ENCODE measurements at places on chromosomes 2 and 18.

DNA sequence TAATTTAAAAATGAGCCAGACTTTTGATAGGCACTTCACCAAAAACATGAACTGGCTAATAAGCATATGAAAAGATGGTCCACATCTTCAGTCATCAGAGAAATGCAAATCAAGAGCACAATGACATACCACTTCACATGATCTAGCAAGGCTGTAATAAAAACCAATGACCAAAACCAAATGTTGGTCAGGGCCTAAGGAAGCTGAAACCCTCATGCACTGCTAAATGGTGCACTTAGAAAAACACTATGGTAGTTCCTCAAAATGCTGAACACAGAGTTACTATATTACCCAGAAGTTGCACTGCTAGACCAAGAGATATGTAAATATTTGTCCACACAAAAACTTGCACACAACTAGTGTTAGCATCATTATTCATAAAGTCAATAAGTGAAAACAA is 504.9 kb upstream of the SOX11 start:
- no peak for DNase-seq

DNA sequence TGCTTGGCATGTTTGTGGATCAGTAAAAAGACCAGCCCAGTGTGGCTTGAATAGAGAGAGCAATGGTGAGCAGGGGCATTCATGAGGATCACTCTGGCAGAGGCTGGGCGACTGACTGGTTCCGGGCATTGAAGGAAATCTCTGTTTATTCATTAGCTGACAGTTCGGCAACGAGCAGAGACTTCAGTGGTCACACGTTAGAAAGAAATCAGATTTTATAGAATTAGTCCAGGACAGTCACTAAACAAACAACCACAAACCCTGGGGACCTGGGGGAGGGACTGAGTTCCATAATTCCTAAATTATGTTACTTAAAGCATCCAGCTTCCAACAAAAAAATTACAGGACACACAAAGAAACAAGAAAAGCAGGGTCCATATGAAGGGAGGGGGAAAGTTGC is 72.5 kb downstream of the NOL10 start:
- DNase-seq, result no peak

DNA sequence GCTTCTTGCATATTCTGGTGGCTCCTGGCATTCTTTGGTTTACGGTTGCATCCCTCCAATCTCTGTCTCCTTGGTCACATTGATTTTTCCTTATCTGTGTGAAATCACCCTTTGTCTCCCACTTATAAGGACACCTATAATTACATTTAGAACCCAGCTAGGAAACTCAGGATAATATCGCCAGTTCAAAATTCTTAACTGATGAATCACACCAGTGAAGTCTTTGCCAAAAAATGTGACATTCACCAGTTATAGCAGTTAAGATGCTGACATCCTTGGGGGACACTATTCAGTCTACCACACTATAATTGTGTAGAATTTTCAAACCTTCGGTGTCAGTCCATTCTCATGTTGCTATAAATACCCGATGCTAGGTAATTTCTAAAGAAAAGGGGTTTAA is 320.2 kb downstream of the TMX3 start:
- no peak for DNase-seq

DNA sequence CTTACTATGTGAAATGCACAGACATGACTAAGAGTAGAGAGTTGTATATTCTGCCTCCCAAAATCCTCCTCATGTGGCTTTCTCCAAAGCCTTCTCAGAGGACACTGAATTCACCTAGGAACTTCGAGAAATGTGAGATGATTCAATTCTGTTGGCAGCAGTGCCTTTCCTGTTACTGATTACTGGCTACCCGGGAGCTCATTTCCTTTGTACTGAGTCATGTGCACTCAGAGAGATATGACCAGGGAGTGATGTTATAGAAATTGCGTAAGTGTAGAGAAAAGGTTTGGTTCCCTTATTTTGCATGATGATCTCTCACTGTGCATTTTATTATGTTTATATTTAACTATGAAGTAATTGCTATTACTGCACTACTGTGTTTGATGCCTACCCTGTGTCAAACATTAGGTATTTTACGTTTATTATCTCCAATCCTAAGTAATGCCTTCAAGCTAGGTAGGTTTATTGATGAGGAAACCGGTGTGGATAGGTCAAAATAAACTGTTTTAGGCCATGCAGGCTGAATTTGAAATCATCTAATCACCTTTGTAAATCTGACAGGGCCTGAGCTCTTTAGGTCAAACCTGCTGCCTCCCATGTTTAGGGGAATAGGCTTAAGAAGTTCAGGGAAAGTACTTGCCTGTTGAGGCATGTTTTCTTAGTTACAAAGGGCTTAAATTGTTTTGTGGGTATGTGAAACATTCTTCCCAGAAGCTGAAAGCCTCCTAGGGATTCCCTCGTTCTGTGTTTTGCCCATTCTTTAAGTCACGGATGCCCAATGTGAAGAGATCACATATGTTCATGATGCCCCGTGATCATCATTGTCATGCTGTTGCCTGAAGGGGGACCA is 86.8 kb downstream of the FMNL2 start:
- peak; percentile 92 for DNase-seq

DNA sequence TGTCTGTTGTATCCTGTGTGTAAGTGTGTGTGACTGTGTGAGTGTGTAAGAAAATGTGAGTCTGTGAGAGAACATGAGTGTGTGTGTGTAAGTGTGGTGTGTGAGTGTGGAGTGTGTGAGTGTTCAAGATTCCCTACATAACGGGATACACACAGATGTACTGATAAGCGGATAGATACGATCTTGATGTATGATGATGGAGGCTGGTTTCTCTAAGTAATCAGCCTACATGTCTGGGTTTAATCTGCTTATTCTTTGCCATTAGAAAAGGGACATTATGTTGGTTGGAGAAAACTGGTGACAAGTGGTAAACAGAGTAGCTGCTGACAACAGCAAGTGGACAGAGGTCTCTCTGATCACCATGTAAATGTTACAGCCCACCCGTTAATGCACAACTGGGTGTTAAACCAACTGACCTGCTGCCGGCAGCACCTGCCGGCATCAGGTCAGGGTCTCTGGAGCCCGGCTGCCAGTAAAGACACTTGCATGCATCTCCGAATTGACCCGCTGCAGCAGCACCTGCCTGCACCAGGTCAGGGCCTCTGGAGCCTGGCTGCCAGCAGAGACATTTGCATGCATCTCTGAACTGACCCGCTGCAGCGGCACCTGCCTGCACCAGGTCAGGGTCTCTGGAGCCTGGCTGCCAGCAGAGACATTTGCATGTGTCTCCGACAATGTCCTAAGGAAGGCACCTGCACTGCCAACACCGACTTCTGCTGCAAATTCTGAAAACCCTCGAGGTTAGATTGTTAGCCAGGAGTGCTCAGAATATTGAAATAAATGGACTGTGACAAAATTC is 87.5 kb downstream of the MBP start:
- DNase-seq, result no peak

All from inflammatory macrophage (primary cell).